ENCODE measurements at places on chromosomes 7 and 10.

DNA sequence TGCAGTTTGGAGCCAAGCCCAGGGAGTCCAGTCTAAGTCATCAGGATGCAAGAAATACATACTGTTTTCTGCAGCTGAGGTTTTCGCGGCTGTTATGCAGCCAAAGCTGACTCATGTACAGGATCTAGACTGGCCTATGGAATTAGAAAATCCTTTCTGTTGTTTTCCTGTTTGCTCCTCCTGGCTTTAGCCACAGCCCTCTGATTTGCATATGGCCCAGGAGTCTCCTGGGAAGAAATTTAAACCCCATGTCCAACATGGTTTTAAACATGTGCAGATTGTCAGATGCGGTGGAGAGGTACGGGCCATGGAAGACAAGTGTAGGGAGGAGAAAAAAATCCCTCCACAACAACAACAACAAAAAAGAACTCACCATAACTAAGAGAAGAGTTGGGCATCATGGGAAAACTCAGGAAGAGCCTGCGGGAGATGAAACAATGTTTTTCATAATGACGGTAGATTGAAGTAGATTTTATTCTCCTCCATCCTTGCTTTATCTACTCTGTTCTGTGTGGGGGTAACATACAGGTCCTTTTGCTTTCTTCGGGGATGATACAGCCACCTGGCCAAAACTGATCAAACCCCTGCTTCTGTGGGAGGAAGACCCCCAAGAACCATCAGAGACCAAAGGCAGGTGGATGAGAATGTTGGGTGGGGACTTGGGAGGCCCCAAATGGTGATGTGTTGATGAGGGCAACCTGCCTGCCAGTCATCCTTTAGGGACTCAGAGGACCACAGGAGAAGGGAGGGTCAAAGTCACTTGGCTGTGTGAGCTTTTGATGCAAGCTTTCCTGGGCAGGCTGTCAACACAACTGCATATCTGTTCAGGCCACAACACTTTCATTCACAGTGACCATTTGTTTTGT lies 29.8 kb upstream of the GNA12 start:
- peak; percentile 64 for DNase-seq

- DNase-seq = no peak
Observed at GRCh38 chr7:159114981-159115380, 29.7 kb downstream of the VIPR2 start.

DNA sequence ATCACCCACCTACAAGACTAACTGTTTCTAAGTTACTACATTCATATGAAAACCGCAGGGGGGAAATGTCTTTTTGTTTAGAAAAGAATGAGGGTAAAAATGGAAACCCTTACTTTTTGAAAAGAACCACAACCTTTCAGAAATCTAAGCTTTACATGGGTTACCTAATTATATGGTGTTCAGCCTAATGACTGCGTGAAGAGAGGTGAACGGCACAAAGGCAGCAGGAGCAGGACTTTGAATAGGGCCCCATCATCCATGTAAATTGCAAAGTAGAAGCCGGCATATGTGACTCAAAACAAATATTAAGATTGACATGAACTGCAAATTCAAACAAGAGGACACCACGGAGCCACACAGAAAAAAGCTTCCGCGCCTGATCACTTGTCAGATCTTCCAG lies 25.1 kb downstream of the NEBL start:
- no peak for DNase-seq

GRCh38 chr7:138935465-138936011 lies 45.7 kb downstream of the KIAA1549 start:
- no peak for DNase-seq

GRCh38 chr10:132363921-132364593 lies 32.1 kb downstream of the LRRC27 start:
- no peak for DNase-seq

DNA sequence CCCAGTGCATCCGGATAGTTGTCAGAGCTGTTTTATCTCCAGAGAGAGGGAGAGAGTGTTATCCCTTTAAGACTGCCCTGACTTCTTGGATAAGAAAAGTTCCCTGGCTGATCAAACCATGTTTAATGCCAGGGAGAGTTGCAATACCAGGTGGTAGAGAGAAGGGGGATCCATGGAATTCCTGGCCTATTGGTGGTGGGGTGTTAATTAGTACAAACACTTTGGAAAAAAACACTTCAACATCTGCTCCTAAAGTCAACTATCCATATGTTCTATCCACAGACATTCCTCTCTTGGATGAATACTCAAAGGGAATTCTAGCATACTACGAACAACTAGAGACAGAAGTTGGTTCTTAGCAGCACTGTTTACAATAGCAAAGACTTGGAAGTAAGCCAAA lies 307.2 kb downstream of the TCERG1L start:
- DNase-seq = no peak

GRCh38 chr10:33791272-33791660 lies 456.8 kb upstream of the NRP1 start:
- no peak for DNase-seq

DNA sequence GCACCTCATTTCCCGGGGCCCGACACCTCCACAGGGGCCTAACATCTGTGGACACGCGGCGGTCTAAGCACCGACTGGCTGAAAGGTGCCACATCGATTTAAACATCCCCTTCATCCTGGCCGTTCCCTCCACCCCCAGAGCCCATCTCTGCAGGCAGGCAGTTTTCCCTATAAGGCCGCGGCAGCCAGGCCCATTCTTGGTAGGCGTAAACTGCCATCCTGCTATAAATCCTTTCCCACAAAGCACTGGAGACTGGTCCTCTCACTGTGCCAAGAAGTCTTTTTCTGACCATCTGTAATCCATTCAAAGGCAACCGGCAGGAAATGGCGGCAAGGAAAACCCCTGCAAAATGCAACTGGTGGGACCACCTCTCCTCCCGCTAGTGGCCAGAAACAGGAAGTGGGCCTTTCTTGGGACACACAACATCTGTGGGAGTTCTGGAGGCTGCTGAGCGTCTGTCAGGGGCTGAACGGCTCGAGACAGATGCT lies 22.4 kb downstream of the ATXN7L1 start:
- DNase-seq = no peak

DNA sequence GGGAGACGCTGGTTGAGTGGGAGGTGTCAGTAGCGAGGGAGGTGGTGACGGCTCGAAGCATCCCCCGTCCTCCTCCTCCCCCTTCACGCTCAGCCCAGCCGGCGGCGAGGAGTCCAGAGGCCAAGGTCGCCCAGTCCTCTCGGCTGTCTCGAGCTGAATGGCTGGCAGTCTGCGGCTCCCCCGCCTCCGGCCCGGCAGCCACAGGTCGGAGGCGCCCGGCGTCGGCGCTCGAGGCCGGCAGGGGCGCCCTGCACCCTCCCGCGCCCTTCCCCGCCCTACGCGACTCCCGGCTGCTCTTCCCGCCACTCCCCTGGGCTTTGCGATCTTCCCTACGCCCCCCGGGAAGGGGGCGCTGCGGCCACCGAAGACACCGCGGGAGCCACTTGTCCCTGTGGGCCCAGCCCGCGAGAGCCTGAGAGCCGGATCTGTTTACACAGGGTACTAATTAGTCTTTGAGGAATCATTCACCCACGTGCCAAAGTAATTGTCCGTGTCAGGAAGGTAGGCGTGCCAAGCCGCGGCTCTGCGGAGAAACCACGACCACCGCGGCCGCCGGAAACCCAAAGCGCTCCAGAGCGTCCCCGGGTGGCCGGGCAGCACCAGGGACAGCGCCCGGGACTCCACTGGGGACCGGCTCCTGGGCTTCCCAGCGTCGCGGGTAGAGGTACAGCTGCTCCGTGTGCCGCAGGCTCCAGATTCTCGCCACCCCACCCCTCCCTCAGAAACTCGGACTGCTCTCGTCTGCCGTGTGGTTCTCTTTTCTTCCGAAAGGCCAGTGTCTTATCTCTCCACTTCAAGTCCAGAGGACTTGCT lies at the start of gene NXPH1:
Gene NXPH1, plus strand, starts transcription at position 133 of the 813 bp plus-strand sequence.
- no peak for DNase-seq

DNA sequence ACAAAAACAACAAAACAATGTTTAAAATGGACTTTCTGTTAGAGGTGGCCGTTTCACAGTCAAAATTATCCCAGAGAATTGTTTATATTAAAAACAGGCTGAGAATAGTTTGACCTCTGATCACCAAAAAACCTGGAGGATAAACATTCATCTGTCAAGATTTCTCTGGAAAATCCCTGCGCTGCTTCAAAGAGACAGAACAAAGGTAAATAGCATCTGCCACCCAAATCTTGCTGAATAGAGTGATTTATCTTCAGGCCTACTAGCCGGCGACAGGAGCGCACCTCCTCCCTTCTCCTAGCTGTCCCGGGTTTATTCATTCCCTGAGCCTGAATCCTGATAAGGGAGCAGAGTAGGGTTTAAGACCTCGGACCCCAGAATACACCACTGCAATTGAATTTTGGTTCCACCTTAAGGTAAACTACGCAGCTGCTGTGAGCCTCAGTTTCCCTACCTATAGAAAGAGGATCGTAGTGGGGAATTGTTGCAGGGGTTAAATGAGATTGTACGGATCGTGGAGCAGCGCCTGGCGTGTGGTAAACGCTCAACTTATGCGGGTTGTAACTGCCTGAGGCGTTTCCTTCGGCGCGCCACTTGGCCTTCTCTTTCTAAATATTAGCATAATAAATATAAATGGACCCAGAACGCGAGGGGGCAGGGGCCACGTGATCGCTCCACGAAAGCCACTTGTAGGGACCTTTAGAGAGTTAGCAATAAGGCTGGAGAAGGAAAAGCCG lies 498 bp upstream of the ST7 start:
- DNase-seq = no peak

DNA sequence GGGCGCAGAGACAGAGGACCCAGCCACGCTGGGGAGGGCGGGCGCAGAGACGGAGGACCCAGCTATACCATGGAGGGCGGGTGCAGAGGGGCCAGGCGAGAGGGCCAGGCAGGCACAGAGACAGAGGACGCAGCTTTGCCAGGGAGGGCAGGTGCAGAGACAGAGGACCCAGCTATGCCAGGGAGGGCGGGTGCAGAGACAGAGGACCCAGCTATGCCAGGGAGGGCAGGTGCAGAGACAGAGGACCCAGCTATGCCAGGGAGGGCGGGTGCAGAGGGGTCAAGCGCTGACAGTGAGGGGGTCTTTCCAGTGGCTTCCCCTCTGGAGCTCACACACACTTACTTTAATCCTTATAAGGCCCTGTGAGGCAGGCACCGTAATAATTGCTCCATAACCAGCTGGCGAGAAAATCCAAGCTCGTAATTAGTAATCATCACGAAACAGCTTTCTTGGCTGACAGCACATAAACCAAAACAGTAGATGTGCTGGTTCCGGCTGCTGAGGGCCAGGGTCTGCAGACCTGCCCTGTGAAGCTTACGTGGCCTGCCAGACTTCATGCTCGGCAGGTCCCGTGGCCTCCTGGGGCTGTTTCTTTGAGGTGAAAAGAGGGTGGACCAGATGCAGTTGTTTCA lies 137.2 kb downstream of the VIPR2 start:
- DNase-seq = no peak

DNA sequence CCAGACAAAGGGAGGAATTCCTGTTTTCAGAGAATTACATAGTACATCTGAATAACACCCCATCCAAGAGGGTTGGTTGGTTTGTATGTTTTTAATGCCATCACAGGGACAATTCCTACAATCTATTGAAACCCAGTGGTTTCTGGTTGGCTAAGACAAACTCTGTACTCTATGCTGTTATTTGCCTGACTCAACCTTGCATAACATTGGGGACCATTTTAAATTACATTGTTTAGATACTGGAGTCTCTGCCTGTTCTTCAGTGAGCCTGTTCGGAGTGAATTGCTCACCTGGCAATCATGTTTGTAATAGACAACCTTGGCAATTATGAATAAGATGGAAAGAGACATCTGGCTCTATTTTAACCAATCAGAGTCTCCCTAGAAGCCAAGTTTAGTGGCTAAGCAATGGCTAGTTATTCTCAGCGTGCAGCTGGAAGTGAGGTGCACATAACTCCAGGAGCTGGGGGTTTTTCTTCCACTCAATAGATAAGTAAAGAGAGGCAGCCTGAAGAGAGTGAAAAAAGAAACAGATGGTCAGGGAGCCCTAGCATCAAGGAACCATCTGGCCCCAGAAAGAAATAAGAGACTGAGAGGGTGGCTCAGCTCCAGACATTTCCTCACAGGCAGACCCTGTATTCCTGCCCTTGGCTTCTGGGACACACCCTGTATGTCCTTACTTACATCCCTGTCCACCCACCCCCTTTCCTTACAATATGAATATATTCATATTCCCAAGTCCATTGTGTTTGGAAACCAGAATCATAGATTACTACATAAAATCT lies 21.2 kb upstream of the SLC35G1 start:
- no peak for DNase-seq

GRCh38 chr10:86952106-86952505 lies 5.3 kb downstream of the MMRN2 start:
- DNase-seq = no peak

DNA sequence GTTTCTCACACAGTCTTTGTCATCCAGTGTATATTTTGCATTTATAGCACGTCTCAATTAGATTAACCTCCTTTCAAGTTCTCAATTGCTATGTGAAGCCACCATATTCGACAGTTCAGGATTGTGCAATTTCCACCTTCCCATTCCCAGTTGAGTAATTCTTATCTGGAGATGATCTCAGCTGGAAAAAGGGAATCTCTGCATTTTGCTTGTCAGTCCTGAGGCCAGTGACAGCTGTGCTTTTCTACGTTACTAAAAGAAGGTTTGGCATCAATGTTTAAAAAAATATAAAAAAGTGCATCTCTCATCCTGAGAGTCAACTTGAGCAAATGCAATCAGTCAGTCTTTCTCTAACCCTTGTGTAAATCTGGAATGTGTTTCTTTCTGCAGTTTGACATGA lies 247.7 kb downstream of the PRKG1 start:
- DNase-seq = no peak
